Retinal pigment epithelial cell (primary cell): ENCODE measurements at places on chromosomes 5 and 9.

GRCh38 chr5:132667309-132667708 lies 6.5 kb upstream of the IL4 start:
- no peak for DNase-seq

GRCh38 chr9:38356851-38357250 lies 35.7 kb upstream of the ALDH1B1 start:
- DNase-seq = no peak

DNA sequence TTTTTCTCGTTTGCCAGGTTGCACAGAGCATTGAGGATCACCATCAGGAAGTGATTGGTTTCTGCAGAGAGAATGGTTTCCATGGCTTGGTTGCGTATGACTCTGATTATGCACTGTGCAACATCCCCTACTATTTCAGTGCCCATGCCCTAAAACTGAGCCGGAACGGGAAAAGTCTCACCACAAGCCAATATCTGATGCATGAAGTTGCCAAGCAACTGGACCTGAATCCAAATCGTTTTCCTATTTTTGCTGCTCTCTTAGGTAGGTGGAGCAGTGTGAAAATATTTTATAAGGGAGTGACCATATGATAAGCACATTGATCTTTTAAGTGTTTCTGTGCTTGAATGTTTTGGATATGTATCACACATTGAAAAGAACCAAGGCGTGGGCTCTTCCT lies 17.7 kb upstream of the FAM120AOS start:
- no peak for DNase-seq

DNA sequence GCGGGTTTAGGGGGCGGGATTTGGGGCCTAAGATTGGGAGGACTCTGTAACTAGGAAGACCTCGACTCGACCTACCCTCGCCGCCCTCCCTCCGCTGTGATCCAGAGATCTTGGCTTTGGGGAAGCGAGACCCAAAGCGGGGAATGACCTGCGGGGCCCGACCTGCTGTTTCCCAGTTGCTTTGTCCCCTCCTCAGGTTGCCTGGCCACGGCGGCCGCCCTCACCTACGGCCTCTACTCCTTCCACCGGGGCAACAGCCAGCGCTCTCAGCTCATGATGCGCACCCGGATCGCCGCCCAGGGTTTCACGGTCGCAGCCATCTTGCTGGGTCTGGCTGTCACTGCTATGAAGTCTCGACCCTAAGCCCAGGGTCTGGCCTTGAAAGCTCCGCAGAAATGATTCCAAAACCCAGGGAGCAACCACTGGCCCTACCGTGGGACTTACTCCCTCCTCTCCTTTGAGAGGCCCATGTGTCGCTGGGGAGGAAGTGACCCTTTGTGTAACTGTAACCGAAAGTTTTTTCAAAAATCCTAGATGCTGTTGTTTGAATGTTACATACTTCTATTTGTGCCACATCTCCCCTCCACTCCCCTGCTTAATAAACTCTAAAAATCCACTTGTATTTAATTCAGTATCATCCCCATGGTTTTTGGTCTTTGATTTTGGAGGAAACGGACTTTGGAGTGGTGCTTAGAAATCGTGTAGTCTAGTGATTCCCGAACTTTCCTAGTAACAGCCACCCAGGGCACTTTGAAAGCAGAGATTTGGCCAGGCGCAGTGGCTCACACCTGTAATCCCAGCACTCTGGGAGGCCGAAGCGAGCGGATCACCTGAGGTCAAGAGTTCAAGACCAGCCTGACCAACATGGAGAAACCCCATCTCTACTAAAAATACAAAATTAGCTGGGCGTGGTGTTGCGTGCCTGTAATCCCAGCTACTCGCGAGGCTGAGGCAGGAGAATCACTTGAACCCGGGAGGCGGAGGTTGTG lies 878 bp downstream of the HIGD2A start:
- DNase-seq = no peak

- no peak for DNase-seq
These were observed 97.3 kb upstream of the HMHB1 start for GRCh38 chr5:143714629-143715028.

DNA sequence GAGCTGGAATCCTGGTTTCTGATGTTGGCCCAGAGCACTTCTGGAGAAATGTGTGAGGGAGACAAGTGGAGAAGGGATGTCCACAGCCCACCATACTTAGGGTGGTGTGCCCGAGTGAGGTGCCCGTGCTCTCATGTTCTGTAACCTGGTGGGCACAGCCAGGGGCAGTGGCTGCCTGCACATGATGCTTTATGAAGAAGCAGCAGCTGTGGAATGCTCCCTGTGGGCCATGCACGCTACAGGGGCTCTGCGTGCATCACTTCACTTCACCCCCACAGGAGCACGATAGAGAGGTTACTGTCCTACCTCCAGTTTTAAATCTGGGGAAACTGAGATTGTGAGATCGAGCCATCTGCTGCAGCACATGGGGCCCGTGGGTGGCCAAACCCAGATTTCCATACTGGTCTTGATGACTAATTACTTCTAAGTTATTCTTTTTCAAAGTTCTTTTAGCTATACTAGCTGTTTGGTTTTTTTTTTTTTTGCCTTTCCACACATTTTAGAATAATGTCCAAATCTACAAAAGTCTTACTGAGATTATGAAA lies 441.6 kb downstream of the GADD45G start:
- DNase-seq = no peak

- no peak for DNase-seq
These were observed 9.2 kb upstream of the SHROOM1 start for GRCh38 chr5:132839426-132840301.

GRCh38 chr9:694403-695154 lies 146.9 kb upstream of the DMRT1 start:
- DNase-seq = no peak

GRCh38 chr5:179243333-179243732 lies 101.9 kb downstream of the ADAMTS2 start:
- DNase-seq = no peak
